ENCODE measurements at places on chromosomes 3 and 15.

DNA sequence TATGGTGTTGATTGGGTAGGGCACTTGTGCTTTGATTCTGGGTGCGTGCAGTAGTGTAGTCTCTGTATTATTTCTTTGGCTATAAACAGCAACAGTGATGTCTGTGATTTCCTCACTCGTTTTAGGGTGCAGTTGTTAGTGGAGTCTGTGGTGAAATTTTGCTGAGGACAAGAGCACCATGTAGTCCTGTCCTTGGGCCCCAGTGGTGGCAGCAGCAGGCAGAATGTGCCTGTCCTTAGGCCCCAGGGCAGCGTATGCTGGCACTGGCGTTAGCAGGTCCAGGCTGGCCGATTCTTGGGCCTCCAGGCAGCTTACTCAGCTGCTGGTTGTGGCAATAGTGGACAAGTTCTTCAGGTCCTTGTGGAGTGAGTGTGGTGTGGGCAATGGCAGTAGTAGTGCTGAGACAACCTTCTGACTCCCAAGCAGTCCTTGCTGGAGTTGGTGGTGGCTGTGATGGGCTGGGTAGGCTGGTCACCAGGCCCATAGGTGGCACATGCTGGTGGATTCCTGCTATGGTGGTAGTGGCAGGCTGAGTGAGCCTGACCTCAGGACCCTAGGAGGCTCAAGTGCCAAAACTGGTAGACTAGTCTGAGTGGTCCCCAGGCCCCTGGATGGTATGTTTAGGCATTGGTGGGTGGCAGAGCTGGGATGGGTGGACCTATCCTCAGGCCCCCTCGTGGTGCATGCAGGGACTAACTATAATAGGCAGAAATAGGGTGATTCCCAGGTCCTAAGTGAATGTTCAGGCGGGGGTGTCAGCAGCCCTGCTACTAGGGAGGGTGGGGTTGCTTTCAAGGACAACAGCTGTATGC, 56.3 kb downstream of the TNFAIP8L3 start:
- no peak for DNase-seq

DNA sequence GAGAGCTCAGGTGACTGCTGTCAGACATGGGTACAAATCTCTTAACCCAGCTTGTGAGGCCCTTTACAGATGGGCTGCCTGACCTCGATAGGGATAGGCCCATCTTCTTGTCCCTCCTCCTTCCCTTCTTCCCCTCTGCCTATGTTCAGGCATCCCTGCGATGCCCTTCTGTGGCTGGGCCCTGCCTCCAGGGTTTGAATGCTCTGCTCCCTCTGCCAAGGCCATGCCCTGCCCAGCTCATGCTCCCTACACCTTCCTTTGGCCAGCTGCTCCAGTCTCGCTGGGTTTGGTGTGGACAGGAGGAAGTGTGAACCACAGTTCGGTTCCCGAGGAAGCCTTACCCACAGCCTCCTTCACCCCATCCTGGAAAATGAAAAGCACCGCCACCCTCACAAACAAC, 4.3 kb downstream of the FYCO1 start:
- no peak for DNase-seq

DNA sequence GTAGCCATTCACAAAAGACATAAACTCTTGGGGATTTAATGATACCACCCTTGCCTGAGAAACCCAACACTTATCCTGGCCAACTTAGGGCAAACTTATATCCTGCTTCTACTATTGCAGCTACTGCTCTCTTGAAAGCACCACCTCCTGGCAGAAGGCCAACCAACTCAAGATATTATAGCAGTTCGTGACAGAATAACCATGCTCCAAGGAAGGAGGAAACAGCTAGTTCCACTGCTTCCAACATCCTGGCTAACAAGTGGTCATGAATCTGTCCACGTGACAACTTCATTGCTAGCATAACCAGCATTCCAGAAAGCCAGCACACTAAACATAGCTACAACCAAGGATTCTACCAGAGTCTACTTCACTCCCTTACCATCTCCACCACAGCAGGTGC, 1037.5 kb downstream of the TBL1XR1 start:
- DNase-seq = peak; percentile 10

DNA sequence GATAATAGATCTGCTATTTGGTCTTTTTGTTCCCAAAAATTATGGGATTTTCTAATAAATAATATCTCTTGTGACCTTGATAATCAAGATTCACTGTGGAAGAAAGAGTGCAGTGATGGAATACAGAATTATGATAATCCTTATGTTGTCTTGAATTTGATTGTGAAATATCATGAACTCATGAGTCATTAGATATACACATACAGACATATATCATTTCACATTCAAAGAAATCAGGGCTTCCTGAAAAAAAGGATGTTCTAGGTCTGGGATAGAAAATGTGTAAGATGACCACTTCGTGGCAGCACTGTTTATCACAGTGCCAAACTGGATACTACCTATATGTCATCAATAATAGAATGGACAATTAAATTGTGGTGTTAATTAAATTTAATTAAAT, 97.7 kb downstream of the DPH6 start:
- peak; percentile 63 for DNase-seq

DNA sequence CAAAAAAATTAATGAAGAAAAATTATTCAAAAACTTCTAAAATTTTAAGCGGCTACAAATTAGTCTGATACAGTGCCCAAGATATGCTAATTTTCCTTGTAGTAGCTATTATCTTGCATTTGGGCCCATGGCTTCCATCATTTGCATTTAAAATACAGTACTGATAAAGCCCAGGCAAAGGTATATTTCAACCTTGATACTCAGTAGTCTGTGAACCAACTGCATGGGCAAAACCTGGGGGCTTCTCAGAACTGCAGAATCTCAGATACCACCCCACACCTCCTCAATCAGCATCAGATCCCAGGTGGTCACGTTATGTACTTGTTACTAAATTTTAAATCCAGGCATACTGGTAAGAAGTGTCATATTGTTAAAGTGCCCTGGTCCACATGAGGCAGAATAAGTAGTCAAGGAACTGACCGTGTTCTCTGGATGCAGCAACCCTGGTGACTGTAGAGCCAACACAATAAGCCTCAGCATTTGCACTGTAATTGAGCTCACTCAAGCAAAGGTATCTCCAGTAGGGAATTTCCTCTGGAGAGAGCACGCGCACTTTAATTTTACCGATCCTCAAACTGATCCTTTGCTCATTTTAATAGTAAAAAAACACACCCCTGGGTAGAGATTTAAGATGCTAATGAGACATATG, 31.9 kb downstream of the ZNF385D start:
- no peak for DNase-seq

DNA sequence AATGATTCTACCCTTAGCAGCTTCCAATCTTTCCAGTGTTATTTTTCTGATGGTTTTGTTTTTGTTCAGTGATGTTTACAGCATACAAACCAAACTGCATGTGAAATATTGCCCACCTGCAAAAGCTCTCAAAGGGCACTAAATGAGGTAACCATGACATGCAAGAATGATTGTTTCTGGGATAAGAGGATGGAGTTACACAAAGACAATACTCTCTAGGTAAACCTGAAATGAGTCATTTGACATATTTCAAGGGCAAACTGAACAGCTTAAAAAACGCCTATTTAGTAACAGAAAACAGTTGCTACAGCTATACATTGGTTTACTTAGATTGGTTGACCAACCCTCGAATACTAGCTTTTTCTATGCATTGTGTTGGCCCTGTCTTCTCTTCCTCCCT, 481.7 kb downstream of the ZPLD1 start:
- DNase-seq = no peak

- no peak for DNase-seq
Observed at GRCh38 chr15:39285071-39285470, 295.8 kb upstream of the THBS1 start.

DNA sequence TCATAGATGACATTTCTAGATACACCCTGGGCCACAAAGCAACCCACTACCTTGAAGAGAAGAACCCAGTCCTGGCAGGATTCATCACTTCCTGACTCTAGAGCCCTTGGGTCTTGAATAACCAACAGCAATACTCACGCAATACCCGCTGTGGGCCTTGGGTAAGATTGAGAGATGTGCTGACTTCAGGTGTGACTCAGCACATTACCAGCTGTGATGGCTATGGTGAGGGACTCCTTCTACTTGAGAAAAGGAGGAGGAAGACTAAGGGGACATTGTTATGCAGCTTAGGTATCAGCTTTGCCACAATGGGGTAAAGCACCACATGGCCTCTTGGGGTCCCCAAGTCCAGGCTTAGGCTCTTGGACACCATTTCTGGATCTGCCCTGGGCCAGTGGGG, 14.9 kb downstream of the C3orf33 start:
- DNase-seq = peak; percentile 22

- no peak for DNase-seq
Observed at GRCh38 chr3:106288781-106289180, 420.0 kb upstream of the CBLB start.

DNA sequence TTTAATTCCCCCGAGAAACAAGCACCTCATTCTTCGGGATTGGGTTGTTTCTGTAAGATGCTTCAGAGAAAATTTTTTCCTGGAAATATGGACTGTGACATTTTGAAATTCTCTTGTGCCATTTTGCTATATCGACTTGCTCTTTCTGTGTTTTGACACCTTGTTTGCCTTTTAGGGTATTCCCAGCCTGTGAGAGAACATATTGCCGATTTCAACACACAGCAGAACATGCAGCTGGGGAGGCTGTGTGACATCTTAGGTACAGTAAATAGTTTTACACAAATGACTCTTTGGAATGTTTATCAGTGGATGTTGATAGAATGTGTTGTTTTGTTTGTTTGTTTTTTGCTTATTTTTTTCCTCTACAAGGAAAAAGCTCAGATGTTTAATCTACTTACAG, 130.2 kb downstream of the IQCH start:
- DNase-seq = no peak

GRCh38 chr3:10505050-10505790, at the start of gene ATP2B2:
TSS of gene ATP2B2 (minus strand) at chr3:10505586. CDS start at chr3:10449543, 56,043 bp downstream.
- no peak for DNase-seq

GRCh38 chr15:69908590-69909420, 188.9 kb downstream of the TLE3 start:
- no peak for DNase-seq

DNA sequence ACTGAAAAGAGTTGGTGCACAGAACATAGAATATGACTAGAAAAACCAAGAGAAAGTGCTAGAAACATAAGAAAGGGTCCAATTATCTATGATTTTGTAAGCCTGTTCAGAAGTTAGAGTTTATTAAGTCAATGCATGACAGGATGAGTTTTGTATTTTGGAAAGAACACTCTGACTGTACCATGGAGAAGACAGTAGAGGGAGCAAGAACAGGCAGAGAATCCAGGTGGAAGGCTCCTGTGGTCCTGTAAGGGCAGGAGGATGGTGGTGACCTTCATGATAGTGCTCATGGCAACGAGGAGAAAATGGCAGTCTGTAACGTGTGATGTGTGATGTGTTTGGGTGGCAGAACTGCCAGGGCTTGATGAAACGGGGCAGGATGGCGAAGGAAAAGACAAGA, 249.1 kb downstream of the CTNNB1 start:
- DNase-seq = no peak

DNA sequence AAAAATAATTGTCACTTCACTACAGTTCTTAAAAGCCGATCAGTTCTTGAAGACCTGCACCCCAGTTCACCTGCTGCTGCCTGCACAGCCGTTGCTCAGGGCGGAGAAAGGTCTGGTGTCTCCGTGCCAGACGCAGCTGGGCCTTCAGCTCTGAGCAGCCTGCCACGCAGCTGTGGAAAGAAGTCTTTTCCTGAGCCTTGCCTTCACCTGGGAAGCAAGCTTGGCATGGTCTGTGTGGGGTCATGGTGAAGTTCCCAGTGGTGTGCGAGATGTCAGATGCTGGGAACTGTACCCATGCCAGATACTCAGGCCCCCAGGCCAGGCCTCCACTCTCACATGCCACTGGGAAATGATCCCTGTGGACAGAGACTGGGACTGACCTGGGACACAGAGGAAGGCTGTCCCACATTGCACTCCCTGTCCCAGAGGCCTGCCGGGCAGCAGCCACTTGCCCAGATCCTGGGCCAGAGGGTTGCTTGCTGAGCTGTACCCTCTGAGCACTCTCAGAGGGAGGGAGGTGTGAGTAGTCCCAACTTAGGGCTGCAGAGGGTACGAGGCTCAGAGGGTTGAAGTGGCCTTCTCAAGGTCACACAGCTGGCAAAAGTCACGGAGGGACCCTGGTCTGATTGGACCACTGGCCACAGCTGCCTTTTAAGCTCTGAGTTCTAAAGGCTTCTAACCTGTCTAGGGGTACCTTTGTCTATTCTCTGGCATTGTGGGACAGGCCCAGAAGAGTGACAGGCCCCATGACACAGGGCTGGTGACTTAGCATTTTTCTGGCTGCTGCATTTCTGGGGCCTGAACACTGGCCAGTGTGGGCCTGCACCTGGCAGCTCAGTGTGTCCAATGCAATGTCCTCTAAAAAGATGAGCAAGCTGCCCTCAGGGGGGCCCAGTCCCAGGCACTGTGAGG, 55.4 kb downstream of the KLF13 start:
- DNase-seq = no peak

DNA sequence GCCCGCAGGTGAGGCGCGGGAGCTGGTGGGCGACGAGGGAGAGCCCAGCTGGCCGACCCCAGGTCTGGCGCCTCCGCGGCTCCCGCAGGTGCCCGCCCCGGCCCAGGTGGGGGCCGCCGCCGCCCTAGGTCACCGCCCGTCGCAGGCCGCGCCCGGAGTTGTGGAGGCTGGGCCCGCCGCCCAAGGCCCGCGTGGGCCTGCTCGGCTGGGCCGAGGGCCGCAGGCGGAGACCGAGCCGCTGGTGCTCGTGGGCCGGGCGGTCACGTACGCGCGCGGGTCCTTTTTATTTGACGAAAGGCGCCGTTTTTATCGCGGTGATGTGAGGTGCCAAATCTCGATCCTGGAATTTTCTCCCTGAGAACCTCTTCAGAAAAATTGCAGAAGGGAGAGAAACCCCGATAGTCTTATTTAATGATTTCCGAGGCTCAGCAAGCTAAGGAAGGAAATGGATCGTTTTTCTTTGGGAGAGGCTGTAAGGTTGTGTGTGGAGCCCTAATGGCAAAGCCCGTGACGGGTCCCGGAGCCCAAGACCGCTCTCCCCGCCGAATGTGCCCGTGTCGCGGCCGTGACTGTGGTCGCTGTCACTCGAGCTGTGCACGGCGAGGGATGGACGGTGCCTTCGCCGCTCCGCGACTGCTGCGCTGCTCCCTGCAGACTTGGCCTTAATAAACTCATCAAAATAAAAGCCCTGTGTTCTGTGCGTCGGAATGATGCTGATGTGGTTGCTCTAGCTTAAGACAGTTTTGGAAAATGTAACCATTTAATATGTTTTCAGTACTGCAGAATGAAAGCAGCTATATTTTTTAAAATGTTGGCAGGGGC, 612 bp downstream of the APPL1 start:
- DNase-seq = peak; percentile 54

GRCh38 chr15:96756146-96756545, 425.6 kb downstream of the NR2F2 start:
- DNase-seq = no peak

GRCh38 chr3:20111836-20112235, 71.6 kb downstream of the KAT2B start:
- peak; percentile 19 for DNase-seq

GRCh38 chr15:73110201-73110600, 57.9 kb downstream of the NEO1 start:
- DNase-seq = no peak

- DNase-seq = no peak
Observed at GRCh38 chr3:187456250-187456649, 88.1 kb downstream of the RTP4 start.

- no peak for DNase-seq
Observed at GRCh38 chr15:45099549-45100165, 14.3 kb downstream of the DUOX2 start.

Data from HCEC 1CT (cell line).